ENCODE measurements at places on chromosomes 16 and 17.
A peak's percentile ranks its signal among the peaks of the same experiment; 100 is the strongest.

DNA sequence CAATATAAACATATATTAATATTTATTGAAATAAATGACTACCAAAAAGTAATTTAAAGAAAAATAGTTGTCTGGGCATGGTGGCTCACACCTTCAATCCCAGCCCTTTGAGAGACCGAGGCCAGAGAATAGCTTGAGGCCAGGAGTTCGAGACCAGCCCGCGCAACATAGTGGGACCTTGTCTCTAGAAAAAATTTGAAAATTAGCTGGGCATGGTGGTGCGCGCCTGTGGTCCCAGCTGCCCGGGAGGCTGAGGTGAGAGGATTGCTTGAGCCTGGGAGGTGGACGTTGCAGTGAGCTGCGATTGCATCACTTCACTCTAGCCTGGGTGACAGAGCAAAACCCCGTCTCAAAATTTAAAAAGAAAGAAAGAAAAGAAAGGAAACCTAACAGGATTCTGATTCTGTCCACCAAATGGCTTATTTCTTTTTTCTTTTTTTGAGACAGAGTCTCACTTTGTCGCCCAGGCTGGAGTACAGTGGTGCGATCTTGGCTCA lies 3.4 kb upstream of the BPTF start:
- no peak for DNase-seq

GRCh38 chr16:58421529-58421928 lies 29.3 kb downstream of the GINS3 start:
- no peak for DNase-seq

DNA sequence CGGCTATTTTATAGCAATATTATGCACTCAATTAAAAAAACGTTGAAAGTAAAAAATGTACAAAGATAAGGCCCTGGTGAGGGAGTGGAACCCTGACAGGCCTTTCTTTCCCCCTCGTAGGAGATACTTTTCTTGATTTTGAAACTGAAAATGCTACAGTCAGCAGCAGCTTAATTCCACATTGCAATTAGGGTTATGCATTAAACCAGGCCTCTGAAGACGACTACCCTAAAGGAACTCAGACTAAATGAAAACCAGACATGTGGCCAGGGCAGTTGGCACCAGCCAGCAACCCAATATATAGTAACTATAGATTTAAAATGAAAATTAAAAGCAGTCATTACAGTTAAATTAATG lies 463.2 kb upstream of the MAF start:
- DNase-seq, result no peak

- no peak for DNase-seq
Observed at GRCh38 chr17:57902800-57903759, 52.1 kb downstream of the CUEDC1 start.

DNA sequence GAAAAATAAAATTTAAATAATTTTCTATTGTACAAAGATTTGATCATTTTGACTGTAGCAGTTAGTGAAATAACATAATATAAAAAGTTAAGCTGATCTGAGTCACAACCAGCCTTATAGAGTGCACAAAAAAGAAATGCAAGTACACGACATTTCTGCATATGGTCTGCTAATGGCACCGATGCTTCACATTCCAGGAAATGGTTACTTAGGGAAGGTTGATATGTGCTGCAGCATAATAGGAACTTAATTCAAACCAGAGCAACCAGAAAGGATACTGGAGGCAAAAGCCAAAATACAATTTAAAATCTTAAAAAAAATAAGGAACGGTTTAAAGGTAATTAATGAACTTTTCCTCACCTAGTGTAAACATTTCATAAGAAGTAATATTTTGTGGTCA lies 10.0 kb upstream of the CFDP1 start:
- no peak for DNase-seq

DNA sequence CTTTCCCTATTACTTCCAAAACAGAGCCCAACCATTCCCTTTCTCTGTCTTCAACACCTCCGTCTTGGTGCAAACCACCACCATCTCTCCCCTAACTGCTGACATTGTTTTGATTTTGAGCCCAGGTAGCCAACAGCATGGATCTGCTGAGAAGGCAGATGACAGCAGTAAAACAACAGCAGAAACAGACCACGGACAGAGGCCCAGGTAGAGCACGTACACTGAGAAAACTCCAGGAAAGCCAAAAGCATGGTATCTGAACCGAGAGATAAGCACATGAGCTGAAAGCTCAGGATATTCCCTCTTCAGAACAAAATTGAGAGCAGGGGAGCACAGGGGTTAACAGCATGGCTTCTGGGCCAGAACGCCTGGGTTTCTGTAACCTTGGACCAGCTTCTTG lies 18.9 kb upstream of the MAP3K14 start:
- no peak for DNase-seq

DNA sequence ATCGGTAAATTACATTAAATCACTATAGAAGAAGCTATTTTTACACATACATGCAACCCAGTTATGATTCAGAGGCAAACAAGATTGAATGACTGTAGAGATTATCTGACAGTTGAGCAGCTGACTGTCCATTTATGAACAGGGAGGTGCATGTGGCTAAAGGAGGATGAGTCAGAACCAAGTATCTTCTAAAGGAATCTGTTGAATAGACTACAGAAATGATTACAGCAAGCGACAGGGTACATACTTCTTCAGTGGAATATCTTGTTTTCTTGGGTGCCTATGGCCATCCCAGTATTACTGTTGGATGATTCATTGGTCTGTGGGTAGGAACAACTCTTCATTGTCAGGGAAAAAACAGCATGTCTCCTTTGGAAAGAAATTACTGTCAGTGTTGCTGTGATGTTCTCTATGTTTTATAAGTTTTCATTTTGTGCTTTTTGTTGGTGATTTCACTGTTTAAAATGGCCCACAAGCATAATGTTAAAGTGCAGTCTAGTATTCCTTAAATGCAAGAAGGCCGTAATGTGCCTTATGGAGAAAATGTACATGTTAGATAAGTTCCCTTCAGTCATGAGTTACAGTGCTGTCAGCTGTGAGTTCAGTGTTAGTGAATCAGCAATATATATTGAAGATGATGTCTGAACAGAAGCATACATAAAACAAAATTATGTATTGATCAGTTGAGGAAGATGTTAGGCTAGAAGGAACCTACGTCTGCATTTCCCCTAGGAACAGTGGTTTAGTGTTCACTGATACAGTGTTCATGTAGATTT lies 27.0 kb downstream of the CBFB start:
- peak; percentile 30 for DNase-seq

DNA sequence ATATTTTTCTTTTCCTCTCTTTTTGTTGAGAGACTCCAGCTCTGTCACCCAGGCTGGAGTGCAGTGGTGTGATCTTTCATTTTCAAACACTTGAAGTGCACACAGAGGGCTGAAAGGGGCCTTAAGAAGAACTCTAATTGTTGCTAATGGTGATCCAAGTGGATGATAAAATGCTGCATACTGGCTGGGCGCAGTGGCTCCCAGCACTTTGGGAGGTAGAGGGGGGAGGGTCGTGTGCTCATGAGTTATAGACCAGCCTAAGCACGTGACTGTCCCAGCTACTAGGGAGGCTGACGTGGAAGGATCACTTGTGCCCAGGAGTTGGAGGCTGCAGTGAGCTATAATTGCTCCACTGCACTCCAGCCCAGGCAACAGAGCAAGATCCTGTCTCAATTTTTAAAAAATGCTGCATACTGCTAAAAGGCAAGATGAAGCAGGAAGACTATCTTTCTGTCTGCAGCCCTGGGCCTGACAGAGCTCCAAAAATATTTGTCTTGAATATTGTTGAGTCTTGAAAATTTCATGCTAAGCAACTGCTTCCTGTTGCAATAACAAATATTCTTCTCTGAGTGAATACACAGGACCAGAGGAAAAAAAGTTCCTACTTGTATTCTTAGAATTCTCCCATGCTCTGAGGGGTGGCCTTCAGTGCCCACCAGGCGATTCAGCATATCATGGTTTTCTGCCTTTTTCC lies 63.7 kb upstream of the AKTIP start:
- DNase-seq, result no peak

- no peak for DNase-seq
Observed at GRCh38 chr16:6249863-6250262, 1082.8 kb upstream of the RBFOX1 start.

GRCh38 chr17:45643591-45643990 lies 140.5 kb upstream of the CRHR1 start:
- DNase-seq, result no peak

GRCh38 chr17:38571833-38572668 lies 33.7 kb downstream of the SRCIN1 start:
- DNase-seq, result no peak
